Suprapubic skin (tissue), 4 donors: ENCODE measurements at places on chromosomes 12 and 14.

- H3K4me1 ChIP-seq = no peaks in the 10 kb centered on the region
- no peak for DNase-seq
- H3K36me3 ChIP-seq = no peaks in the 10 kb centered on the region
- H3K27ac ChIP-seq = no peak overlapping the region
- H3K27me3 ChIP-seq = no peaks in the 10 kb centered on the region
- H3K4me3 ChIP-seq = no peak overlapping the region
These were observed 70.8 kb downstream of the HSPB8 start for GRCh38 chr12:119249383-119250155.

DNA sequence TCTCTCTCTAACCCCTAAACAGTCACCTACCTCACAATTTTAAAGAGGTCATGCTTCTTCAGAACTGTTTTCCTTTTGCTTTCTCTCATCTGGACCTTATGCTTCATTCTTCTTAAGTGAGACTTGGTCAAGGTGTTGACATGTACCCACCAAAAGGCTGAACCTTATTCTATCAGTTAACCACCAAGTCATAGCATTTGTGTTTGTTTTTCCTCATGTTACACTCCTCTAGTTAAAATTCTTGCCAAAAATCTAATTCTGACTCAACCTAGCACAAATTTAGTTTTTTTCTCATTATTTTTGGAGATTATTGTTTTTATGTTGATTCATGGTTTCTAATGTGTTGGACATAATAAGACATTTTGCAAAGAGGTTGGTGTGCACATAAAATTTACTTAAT, 578.6 kb downstream of the SLC16A7 start:
- H3K4me1 ChIP-seq = no peaks in the 10 kb centered on the region
- H3K4me3 ChIP-seq = no peak overlapping the region
- no peak overlapping the region for H3K27ac ChIP-seq
- no peaks in the 10 kb centered on the region for H3K36me3 ChIP-seq
- no peak for DNase-seq

- H3K4me3 ChIP-seq = no peak overlapping the region
- H3K27me3 ChIP-seq = no peaks in the 10 kb centered on the region
- peaks cover 21% of the 10 kb centered on the region for H3K4me1 ChIP-seq
- H3K27ac ChIP-seq = no peak overlapping the region
- H3K36me3 ChIP-seq = no peaks in the 10 kb centered on the region
These were observed 1.9 kb downstream of the BRI3BP start for GRCh38 chr12:124995200-124995961.

GRCh38 chr12:24599736-24600135, 349.2 kb downstream of the BCAT1 start:
- H3K36me3 ChIP-seq = no peaks in the 10 kb centered on the region
- no peaks in the 10 kb centered on the region for H3K4me1 ChIP-seq
- no peak overlapping the region for H3K27ac ChIP-seq
- no peak for DNase-seq
- no peaks in the 10 kb centered on the region for H3K27me3 ChIP-seq

- peaks cover 33% of the 10 kb centered on the region for H3K4me1 ChIP-seq
- peaks cover 3% of the 10 kb centered on the region for H3K36me3 ChIP-seq
- DNase-seq = no peak
- H3K4me3 ChIP-seq = no peak overlapping the region
These were observed 6.9 kb downstream of the TBC1D15 start for GRCh38 chr12:71846322-71846940.

DNA sequence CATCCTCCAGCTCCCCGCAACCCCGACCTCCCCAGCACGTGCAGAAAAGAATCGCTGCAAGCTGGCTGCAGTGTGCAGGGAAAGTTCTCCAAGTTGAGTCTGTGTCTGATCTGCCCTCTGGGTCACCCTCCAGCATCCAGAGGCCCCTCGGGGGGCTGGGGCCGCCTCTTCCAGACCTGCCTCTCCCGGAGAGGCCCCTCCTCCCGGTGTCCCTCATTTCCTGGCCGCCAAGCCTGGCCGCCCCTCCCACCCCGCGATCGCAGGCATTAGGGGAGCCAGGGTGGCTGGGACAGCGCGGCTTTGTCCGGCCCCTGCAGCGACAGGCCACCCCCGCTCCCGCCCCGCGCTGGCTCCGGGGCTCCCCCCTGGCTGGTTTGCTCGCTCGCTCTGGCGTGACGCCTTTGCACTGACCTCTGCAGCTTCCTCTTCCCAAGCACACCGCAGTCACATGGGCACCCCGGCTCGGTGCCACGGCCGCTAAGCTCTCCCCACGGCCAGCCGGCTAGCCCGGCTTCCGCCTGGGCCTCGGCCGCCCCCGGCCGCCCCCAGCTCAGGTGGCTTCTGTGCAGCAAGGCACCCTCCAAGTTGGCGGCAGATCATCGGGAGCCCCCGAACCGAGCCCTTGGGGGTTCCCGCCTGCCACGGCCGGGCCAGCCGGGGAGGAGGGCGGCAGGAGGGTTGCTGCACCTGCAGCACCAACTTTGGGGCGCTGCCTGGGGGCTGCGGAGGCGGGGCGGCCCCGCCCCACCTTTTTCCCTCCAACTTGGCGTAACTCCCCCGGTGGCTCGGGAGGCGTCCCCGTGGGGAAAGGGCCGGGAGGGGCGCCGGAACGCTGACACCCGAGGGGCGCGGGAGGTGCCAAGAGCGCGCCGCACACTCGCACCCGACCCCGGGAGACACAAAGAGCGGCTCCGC, 43.7 kb downstream of the KDM2B start:
- H3K4me3 ChIP-seq = peak overlapping the region; percentile 74
- peak overlapping the region; percentile 78 for H3K27ac ChIP-seq
- H3K27me3 ChIP-seq = no peaks in the 10 kb centered on the region
- peaks cover 16% of the 10 kb centered on the region for H3K36me3 ChIP-seq

GRCh38 chr12:56916996-56917333, 17.2 kb downstream of the SDR9C7 start:
- no peaks in the 10 kb centered on the region for H3K36me3 ChIP-seq
- no peak overlapping the region for H3K27ac ChIP-seq
- no peaks in the 10 kb centered on the region for H3K27me3 ChIP-seq
- no peaks in the 10 kb centered on the region for H3K4me1 ChIP-seq
- DNase-seq = no peak

DNA sequence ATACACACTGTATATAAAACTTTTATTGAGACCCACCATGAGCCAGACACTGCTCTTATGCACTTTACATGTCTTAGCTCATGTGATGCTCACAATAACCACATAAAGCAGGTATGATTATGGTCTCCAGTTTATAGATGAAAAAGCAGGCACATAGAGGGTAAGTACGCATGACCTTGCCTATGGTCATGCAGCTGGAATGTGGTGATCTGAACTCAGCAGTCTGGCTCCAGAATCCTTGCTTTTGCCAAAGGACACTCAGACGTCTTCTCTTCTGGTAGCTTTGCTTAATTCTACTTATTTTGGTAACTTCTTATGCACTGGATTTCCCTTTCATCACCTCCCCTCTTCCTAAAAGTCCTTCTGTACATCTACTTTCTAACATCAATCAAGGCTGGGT, 103.3 kb upstream of the CRY1 start:
- no peaks in the 10 kb centered on the region for H3K36me3 ChIP-seq
- no peak overlapping the region for H3K27ac ChIP-seq
- no peak overlapping the region for H3K4me3 ChIP-seq
- no peak for DNase-seq
- no peaks in the 10 kb centered on the region for H3K27me3 ChIP-seq
- no peaks in the 10 kb centered on the region for H3K4me1 ChIP-seq

- no peak for DNase-seq
- peak overlapping the region; percentile 5 for H3K4me3 ChIP-seq
- no peaks in the 10 kb centered on the region for H3K36me3 ChIP-seq
- peaks cover 11% of the 10 kb centered on the region for H3K4me1 ChIP-seq
These were observed 3.1 kb upstream of the TCTN2 start for GRCh38 chr12:123667771-123668170.

GRCh38 chr12:67919406-67919805, 69.8 kb upstream of the IFNG-AS1 start:
- no peaks in the 10 kb centered on the region for H3K36me3 ChIP-seq
- H3K4me3 ChIP-seq = no peak overlapping the region
- no peak for DNase-seq
- H3K4me1 ChIP-seq = no peaks in the 10 kb centered on the region
- H3K27ac ChIP-seq = no peak overlapping the region
- no peaks in the 10 kb centered on the region for H3K27me3 ChIP-seq

DNA sequence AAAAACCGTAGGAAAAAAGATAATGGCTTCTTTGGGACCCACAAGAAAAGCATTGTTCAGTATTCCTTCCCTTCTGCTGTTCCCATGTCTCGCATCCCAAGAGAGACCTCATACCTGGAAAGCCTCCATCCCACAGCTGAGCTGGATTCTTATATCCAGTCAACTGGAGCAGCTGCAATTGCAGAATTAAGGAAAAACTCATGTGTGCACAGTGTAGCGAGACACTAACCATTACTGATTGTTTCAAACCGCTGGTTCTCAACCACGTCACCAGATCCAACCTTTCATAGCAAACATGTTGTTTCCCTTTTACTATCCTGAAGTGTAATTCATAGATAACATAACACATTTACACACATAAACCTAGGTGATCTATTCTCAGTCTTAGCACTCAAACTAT, 5.5 kb upstream of the RNASE10 start:
- peaks cover 7% of the 10 kb centered on the region for H3K4me1 ChIP-seq
- H3K27me3 ChIP-seq = no peaks in the 10 kb centered on the region
- DNase-seq = no peak
- no peaks in the 10 kb centered on the region for H3K36me3 ChIP-seq
- no peak overlapping the region for H3K4me3 ChIP-seq

DNA sequence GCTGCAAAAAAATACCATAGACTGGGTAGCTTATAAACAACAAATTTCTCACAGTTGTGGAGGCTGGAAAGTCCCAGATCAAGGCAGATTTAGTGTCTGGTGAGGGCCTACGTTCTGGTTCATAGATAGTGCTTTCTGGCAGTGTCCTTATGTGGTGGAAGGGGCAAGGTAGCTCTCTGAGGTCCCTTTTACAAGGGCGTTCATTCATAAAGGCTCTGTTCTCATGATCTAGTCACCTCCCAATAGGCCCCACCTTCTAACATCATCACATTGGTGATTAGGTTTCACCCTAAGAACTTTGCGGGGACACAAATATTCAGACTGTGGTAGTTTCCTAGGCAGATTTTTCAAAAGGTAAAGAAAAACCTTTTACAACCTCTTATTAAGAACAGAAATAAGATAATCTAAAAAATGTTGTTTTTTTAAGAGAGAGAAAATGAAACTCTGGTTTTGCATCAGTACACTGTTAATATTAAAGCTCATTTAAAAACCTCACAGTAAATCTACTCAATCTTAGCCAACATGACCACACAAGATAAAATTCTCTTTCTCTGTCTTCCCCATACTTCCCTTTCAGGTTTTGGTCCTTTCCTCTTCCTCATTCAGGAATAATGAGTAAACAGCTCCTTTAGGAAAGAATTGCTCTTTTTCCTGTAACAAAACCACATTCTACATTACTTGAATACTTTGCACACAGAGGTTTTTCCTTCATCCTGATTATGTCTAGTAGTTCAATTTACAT, 117.5 kb downstream of the UNC79 start:
- no peak overlapping the region for H3K4me3 ChIP-seq
- no peak for DNase-seq
- peaks cover 2% of the 10 kb centered on the region for H3K4me1 ChIP-seq
- H3K27me3 ChIP-seq = no peaks in the 10 kb centered on the region

GRCh38 chr12:46491548-46491947, 119.0 kb upstream of the SLC38A2 start:
- H3K36me3 ChIP-seq = no peaks in the 10 kb centered on the region
- no peak overlapping the region for H3K4me3 ChIP-seq
- H3K4me1 ChIP-seq = peaks cover 50% of the 10 kb centered on the region
- no peak for DNase-seq

- no peaks in the 10 kb centered on the region for H3K27me3 ChIP-seq
- peaks cover 33% of the 10 kb centered on the region for H3K4me1 ChIP-seq
- H3K36me3 ChIP-seq = no peaks in the 10 kb centered on the region
- H3K27ac ChIP-seq = peak overlapping the region; percentile 68
- no peak overlapping the region for H3K4me3 ChIP-seq
- peak; percentile 76 for DNase-seq
These were observed 117.8 kb downstream of the TTC7B start for GRCh38 chr14:90698379-90698869.

DNA sequence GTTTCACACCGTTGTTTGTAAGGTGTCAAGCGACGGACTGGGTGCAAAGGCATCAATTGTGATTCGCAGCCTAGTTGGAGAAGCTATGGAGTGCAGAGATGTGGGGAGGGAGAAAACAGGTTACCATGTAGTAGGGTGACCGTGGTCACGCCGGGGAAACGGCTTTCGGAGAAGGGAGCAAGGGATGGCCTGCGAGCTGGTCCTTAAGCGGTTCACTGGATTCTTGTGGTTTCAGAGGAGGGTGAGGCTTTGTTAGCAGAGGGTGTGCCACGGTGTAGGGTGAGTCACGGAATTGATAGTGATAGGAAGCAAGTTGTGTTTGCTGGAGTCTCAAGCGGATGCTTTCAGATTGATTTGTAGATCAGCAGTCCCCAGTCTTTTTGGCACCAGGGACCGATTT, 2.3 kb downstream of the PIWIL1 start:
- no peak for DNase-seq
- H3K36me3 ChIP-seq = no peaks in the 10 kb centered on the region
- H3K4me1 ChIP-seq = peaks cover 17% of the 10 kb centered on the region
- no peak overlapping the region for H3K27ac ChIP-seq

DNA sequence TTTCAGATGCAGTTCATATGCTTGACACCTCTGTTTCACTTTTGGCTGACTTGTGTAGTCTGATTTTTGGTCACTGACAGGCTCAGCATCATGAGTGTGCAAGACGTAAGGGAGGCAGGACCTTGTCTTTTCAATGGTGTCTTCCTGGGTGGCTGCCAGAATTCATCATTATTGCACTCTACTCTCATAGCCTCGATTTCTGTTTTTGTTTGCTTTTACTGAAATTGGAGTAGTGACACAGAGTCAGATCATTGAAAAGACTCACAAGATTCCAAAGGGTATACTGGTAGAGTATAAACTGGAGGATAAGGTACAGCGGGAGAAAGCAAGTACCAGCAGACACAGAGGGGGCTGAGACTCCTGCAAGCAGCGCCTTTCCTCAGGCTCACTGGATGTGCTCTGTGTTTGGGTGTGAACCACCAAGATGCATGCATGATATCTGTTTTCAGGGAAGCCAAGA, 126.3 kb upstream of the FGD4 start:
- H3K27me3 ChIP-seq = no peaks in the 10 kb centered on the region
- no peaks in the 10 kb centered on the region for H3K36me3 ChIP-seq
- no peak overlapping the region for H3K27ac ChIP-seq
- DNase-seq = no peak
- no peak overlapping the region for H3K4me3 ChIP-seq
- H3K4me1 ChIP-seq = no peaks in the 10 kb centered on the region

GRCh38 chr14:61322011-61322798, 826 bp downstream of the PRKCH start:
- peaks cover 3% of the 10 kb centered on the region for H3K27me3 ChIP-seq
- peak overlapping the region; percentile 94 for H3K27ac ChIP-seq
- no peaks in the 10 kb centered on the region for H3K36me3 ChIP-seq
- DNase-seq = no peak

DNA sequence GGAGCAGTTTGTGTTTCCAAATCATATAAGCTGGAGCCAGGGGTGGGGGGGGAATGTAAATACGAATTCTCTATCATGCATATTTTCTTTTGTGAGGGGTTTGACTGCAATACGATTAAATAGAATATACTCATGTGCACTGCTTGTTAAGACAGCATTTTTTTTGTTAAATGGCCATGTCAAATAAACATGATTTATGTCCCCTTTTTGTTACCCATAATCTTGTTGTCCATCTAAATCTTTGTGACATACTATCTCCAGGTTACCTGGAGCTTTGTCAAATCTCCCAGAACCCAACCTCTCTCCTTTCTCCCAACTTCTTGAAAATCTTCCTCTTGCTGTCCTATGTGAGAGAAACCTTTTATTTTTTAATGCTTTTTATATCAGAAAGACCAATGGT, 233.1 kb downstream of the SLC25A21 start:
- H3K4me3 ChIP-seq = no peak overlapping the region
- H3K36me3 ChIP-seq = no peaks in the 10 kb centered on the region
- no peaks in the 10 kb centered on the region for H3K27me3 ChIP-seq
- H3K4me1 ChIP-seq = no peaks in the 10 kb centered on the region
- DNase-seq = no peak
- no peak overlapping the region for H3K27ac ChIP-seq
